Stimulated activated CD8-positive, alpha-beta memory T cell treated with anti-CD3 and anti-CD28 coated beads, Interleukin-15, amount 100 ng/mL, for 4 hours (primary cell): ENCODE measurements at places on chromosomes 5 and 9.

DNA sequence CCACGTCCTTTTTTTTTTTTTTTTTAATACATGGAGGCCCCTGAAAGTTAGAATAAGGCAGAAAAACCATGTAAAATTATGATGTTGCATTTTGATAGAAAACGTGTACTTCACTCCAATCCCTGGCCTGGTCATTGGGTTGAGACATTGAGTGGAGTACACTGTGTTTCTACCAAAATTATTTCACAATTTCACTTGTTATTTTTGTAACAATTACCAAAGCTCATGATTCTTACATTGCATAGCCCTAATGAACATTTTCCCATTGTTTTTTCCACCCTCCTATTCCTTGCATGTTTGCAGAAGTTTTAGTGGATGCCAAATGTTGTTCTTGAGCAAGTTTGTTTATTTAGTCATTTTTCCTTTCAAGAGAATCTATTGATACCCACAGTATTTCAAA, 21.9 kb downstream of the MAMDC2 start:
- DNase-seq: no peak

DNA sequence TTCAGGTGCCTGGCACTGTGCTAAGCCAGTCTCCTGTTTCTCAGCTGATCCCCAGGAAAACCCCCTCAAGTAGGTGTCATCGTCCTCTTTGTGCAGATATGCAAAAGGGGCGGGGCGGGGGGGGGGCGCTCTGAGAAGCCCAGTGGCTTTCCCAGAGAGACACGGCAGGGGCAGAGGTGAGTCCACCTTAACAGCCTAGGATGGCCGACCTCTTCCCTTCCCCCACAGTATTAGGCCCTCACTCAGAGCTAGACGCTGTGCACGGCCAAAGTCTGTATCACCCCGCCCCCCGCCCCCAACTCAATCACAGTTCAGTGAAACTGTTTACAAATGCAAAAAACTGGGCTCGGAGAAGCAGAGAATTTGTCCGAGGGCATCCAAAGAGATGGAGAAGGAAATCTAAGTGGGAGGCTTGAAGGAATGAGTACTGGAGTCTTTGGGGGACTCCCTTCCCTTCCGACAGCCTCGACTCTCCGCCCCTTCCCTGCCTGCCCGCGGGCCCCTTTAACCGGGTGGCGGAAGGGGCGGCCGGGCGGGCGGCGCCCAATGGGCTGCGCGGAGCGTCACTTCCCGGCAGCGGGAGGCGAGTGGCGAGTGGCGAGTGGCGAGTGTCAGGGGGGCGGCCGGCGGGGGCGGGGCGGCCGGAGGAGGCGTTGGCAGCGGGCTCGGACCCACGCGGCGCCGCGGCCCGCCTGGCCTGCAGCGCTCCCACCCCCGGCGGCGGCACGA, at the start of gene ERGIC1:
TSS of gene ERGIC1 (plus strand) at position 566 of the 729 bp plus-strand sequence. CDS start at position 729, 163 bp downstream.
- peak; percentile 30 for DNase-seq

DNA sequence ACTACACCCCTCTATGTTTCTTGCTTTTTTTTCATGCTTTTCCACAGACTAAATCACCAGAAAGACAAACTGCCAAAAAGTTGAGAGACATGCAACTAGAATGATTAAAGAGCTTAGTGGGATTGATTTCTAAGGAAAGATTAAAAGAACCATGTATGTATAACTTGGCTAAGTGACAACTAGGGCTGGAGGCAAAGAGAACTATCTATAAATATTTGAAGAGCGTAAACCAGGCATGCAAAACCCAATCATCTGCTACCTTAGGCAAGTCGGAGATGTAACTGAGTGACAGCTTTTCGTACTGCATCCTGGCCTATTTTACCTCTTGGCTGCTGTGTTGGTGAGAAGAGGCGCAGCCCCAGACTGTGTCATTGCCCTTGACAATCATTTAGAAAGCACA, 121.0 kb upstream of the TLX3 start:
- DNase-seq: no peak

GRCh38 chr9:104858846-104859245, 69.1 kb downstream of the ABCA1 start:
- DNase-seq: no peak

- no peak for DNase-seq
These were observed 83.9 kb upstream of the CYLC2 start for GRCh38 chr9:102911185-102911584.

- no peak for DNase-seq
These were observed 9.3 kb upstream of the SPINK13 start for GRCh38 chr5:148259288-148259687.

- DNase-seq: no peak
These were observed 283.9 kb upstream of the ANKRD55 start for GRCh38 chr5:56517011-56517416.

GRCh38 chr5:80105698-80106439, 70.7 kb downstream of the THBS4 start:
- DNase-seq: no peak

- no peak for DNase-seq
These were observed 186.8 kb upstream of the SLC27A6 start for GRCh38 chr5:128778474-128778873.

DNA sequence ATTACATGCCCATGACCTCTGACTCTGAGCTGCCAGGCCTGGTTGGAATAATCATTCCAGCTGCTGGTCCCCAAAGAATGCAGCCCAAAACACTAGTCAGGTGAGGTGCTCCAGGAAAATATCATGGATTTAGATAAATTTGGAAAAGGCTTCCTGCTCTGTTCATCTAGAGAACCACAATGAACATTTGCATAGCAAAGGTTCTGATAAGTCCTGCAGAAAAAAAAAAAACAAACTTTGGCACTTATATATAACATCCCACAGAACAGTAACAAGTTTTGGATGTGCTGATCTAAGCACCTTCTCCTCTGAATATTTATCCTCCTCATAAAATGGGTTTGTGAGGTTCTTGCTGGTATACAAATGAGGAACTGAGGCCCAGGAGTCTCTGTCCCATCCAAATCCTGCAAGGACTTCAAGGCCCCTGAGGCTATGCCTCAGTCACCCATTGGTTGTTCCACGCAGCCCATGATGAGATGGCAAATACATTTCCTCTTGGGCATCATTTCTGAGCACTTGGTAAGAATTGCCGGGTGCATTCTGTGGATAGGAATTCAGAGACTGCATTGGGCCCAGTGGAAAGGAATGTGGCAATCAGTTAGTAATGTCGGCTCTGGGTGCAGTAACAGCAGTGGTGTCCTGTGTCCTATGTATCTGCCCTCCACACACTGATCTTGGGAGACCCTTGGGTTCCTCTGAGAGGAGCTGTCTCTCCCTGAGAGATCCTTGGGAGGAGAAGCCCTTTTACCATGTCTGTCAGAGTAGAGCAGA, 73.4 kb upstream of the ASS1 start:
- DNase-seq: no peak

DNA sequence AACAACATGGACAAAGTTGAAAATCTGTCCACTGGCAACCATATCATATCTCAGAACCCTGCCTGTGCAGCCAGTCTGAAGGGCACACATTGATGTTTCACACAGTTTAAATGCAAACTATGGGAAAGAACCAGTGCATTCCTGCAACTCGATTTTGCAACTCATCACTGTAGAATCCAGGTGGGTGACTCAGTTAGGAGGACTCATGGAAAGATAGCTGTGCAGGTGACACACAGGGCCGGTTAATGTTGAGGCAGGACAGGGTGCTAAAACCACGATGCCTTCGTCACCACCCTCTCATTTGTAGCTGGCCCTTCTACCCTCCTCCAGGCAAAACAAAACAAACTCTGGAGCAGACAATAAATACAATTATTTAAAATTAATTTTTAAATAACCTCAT, 62.8 kb downstream of the TLE1 start:
- no peak for DNase-seq

DNA sequence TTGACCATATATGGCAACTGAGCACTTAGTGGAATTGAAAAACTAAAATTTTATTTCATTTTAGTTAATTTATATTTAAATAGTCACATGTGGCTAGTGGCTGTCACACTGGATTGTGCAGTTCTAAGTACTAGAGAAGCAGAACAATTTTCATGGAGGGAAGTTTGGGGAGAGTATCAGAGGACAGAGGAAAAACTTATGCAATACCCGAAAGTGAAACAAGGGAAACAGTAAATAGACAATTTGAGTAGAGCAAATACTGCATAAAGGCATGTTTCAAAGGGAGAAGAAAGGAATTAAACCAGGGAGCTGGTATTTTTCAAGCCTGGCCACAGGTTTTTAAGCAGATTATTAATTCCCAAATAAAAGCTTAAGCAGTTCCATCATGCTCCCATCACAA, 590.5 kb upstream of the RORB start:
- DNase-seq: no peak

DNA sequence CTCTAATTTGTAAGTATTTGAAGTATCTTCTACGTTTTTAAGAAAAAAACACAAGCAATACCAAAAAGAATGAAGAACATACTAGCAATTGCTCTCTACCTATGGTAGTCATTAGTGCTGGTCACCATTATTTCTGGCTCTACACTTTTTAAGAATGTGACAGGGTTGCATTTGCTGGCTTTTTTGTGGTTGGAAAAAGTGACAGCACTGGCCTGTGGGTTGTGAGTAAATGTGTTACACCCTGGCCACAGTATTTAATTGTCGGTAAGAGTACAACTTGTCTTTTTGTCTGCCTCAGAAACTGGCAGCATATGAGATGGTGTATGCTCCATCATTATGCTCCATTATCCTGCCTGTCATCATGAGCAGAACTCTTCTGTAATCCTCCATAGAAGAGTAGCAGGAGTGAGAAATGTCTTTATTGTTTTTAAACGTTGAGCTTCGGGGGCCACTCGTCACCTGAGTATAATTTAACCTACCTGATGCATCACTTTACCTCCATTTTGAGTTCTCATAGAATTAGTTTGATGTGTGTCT, 449.8 kb downstream of the ISL1 start:
- DNase-seq: no peak

GRCh38 chr9:37969130-37969529, 65.2 kb upstream of the SLC25A51 start:
- no peak for DNase-seq

DNA sequence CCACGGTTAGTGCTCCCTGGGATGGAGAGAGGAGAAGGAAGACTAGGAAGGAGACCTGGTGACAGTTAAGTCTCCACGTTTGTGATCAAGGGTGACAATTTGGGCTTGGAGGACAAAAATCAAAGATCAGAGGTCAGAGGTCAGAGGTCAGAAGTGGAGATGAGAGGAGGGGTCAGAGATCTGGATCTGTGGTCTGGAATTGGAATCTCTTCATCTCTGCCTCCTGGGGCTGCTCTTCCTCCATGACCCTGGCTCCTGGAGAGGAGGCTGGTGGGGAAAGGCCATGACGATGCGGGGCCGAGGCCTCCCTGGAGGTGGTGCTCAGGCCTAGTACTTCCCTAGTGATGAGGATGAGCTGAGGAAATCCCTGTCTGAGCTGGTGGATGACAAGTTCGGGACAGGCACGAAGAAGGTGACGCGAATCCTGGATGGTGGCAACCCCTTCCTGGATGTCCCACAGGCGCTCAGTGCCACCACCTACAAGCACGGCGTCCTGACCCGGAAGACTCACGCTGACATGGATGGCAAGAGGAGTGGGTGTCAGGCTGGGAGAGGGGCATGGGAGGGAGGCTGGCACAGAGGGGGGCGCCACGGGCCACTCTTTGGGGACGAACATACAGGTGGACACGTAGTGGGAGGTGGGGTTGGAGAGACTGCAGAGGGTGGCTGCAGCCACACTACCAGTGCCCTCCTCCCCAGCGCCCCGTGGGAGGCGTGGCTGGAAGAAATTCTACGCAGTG, 41.0 kb downstream of the PSD2 start:
- no peak for DNase-seq

- no peak for DNase-seq
These were observed 213.1 kb downstream of the AGTPBP1 start for GRCh38 chr9:85528607-85529006.

DNA sequence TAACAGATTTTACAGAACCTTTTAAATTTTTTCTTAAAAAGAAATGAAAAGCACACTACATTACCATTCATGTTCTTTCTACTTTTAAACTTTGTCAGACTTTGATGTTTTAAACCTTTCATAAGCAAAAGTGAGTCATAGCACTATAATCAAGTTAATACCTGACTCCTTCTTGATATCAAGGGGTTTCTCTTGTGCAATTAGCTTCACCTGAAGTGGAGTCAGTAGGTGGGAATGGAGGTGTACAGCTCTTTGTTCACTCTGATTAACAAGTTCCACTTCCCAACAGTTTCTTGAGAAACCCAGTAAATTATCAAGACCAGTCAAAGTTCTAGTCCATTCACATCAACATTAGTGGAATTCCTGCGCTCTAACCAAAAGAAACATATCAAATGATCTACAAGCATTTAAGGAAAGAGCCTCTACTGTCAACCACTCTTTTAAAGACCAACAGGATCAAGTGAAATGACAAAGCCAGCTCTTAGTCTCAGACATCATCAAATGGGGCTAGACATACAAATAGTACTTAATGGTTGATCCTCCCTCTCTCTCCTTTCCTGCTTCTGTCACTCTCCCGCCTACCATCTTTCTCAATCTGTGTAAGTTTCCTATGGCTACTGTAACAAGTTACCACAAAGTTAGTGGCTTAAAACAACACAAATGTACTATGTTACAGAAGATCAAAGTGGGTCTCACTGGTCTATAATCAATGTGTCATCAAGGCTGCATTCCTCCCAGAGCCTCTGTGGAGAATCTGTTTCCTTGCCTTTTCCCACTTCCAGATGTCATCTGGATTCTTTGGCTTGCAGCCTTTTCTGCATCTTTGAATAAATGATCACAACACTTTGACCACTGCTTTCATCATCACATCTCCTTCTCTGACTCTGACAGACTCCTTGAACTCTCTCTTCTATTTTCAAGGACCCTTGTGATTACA, 68.0 kb downstream of the HINT1 start:
- DNase-seq: no peak

- no peak for DNase-seq
These were observed 218.1 kb downstream of the RAB3C start for GRCh38 chr5:58800861-58801540.

DNA sequence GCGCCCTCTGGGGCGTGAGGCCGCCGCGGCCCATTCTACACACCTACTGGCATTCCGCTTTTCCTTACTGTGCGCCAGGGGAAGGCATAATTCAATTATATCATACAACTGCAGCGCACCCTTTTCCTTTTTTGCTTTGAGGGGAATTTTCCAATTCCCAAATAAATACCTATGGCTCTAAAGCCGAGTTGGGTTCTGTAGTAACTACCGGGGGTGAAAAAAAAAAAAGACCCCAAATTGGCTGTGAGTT, 34.1 kb upstream of the NFIB start:
- no peak for DNase-seq

DNA sequence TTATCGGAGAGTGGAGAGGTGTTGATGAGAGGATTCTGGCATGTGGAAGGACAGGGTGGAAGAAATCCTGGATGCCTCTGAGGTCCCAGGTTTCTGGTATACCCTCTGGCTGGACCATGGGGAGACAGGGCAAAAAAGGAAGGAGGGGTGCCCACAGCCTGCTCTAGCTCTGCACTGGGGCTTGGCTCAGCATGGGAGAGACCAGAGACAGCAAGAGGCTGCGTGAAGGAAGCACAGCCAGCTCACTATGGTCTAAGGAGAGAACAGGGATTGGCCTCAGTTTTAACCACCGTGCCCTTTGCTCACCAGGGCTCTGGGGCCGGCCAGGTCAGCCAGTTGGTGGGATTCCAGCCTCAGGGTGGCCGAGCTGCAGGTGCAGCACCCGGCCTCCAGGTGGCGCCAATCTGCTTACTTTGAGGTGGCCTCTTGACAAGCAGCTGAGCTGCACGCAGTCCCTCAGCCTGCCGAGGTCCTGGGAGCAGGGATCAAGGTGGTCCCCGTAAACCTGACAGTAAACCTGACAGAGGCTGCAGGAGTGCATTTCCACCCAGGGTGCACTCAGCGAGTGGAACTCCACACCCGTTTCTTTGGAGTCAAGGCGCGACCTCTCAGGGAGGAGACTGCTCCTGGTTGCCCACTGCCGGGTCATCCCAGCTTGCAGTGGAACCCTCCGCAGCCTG, 25.0 kb upstream of the SPTLC1 start:
- DNase-seq: peak; percentile 32

- no peak for DNase-seq
These were observed 12.1 kb downstream of the EXD3 start for GRCh38 chr9:137410891-137411249.
